ENCODE measurements at places on chromosomes 3 and 15.
A peak's percentile ranks its signal among the peaks of the same experiment; 100 is the strongest.

- no peak for DNase-seq
Measured at GRCh38 chr3:46557814-46558183, 8.3 kb downstream of the LRRC2 start.

DNA sequence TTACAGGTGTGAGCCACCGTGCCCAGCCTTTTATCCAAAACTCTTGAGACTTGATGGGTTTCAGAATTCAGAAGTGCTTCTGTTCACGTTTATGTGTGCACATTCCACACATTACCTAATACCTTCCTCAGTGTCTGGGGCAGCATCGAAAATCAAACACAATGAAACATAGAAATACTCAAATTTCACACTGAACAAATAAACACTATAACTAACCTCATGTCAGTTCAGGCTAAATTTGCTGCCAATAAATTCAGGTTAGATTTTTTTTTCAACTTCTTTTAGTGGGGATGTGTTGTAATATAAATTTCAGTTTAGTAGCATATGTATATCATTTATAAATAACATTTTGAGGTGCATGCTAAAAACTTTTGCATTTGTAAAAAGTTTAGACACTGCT is 2.8 kb downstream of the EIF2AK4 start:
- no peak for DNase-seq

DNA sequence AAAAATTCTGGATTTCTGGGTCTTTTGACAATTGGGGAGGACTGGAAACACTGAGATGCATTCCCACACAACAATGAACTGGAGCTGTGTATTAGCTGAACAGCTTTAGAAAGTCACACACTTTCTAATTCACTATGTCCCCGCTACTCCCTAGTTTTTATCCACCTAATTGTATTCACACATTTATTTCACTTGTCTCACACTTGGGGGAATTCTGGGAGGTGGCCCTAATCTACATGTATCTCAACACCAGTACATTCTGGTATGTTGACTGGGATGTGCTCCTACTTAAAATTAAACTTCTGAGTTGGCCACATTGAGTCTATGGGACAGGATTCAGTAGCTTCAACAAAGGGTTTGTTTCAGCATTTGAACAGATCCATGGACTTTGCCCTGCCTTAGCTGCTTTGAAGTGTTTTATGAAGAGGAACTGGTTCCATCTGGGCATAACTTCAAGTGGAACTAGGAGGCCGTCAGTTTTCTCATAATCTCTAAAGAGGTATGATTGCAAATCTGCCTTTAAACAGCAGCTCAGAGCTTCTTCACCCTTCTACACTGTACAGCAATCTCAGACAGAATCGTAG is 106.5 kb upstream of the CMC1 start:
- DNase-seq, result no peak

DNA sequence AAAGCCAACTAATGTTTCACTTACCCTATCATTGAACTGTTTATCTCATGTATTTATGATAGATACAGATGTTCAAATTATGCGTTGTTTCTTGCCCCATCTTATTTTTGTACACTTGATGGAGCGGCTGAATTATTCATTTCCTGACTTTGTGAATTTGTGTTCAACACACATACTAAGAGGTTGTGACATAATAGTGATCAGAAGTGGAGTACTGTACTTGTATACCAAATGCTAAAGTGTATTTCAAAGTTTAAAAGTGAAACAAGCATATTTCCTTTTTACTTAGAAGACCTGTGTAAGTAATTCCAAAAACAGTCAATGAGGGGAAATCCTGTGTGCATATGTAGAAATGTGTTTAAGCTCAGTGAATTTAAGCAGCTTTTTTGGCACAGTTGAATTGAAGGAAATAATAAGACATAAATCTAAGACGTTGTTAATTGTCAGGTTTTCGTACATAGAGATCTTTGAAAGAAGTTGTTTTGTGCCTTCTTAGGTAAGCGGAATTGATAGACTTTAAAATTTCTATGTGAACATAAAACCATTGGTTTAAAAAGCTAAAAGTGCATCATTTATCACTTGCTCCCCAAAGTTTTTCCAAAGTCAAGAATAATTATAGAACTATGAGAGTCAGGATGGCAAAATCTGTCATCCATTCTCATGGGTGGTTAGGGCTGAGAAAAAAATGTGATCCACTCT is 1.9 kb downstream of the NFKBIZ start:
- no peak for DNase-seq

DNA sequence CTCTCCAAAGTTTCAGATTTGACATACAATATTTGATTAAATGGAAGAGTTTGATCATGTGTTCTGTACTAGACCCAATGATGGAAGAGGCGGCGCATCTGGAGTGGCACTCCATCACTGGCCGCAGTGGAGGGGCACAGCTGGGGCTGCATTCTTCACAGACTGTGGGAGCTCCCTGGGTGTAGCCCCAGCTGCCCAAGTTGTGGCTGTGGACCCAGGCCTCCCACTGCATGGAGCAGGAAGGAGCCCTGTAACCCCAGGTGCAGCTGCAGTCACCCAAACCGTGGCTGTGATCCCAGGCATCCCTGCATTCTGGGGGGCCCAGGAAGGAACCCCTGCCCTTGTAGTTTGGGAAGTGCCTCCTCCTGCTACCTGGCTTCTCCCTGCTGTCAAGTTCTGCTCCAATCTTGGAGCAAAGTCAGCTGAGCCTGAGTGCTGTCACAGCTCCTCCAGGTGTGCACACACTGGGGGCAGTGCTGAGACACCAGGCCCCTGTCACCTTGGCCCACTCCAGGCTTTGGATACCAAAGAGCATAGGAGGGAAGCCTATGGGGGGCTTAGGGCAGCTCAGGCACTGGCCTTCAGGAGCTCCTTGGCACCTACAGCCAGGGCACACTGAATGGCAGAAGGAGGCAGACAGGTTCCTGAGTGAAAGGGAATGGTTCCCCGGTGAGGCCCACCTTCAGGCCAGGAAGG is 651.9 kb upstream of the BCHE start:
- no peak for DNase-seq

GRCh38 chr3:31704591-31705179 is 172.0 kb downstream of the STT3B start:
- DNase-seq, result no peak

DNA sequence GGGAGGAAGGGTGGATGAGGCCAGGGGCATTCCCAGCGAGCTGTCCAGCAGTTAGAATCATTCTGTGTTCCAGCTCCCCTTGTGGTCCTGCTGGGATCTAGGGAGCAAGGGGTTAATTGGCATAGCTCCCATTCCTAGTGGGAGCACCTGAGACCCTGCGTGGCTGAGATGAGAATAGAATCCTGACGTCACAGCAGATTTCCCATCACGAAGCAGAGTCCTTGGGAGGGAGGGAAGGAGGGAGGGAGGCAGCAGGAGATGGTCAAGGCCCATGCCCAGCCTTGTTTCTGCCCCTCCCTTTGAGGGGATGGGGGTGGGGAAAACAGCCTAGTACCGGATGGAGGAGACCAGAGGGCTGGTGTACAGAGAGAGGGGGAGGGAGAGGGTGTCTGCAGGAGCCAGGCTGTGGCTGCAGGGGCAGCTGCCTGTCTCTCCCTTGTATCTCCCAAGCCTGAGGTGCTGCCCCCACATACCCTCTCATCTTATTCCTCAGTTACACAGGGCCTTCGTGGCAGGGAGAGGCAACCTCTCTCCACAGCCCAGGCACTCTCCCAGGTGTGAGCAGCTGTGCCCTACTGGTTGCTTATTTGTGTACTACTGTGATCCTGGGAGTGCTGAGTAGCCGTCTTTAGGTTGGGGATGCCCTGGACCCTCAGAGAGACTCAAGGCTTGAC is 5.4 kb downstream of the TYRO3 start:
- no peak for DNase-seq

GRCh38 chr15:99845009-99845408 is 111.8 kb upstream of the LYSMD4 start:
- DNase-seq, result no peak

GRCh38 chr3:194003114-194004057 is 132.6 kb upstream of the HES1 start:
- peak; percentile 49 for DNase-seq

DNA sequence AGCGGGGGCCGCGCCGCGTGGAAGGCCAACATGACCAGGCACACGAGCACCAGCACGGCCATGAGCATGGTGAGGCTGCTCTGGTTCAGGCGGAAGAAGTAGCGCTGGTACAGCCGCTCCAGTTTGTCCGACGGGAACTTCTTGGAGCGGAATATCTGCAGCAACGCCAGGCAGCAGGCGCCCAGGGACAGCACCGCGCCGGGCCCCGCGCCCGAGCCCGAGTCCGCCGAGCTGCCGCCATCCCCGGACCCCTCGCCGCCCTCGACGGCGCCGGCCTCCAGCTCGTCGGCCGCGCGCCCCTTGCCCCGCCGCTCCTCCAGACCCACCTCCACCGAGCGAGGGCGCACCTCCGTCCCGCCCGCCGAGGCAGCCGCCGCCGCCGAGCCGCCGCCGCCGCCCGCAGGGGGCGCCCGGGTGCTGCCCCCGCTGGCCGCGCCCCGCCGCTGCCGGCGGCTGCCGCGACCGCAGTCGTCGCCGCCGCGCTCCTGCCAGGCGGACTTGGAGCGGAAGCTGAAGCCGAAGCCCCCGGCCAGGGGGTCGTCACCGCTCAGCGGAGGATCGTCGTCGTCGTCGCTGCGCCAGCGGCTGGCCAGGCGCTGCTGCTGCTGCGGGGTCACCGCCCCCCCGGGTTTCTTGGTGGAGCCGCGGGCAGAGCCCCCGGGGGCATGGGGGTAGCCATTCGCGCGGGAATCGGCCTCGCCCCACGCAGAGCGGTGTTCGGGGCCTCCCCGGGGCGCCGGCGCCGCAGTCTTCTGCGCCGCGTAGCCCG is 957 bp downstream of the ADCY5 start:
- DNase-seq, result no peak

DNA sequence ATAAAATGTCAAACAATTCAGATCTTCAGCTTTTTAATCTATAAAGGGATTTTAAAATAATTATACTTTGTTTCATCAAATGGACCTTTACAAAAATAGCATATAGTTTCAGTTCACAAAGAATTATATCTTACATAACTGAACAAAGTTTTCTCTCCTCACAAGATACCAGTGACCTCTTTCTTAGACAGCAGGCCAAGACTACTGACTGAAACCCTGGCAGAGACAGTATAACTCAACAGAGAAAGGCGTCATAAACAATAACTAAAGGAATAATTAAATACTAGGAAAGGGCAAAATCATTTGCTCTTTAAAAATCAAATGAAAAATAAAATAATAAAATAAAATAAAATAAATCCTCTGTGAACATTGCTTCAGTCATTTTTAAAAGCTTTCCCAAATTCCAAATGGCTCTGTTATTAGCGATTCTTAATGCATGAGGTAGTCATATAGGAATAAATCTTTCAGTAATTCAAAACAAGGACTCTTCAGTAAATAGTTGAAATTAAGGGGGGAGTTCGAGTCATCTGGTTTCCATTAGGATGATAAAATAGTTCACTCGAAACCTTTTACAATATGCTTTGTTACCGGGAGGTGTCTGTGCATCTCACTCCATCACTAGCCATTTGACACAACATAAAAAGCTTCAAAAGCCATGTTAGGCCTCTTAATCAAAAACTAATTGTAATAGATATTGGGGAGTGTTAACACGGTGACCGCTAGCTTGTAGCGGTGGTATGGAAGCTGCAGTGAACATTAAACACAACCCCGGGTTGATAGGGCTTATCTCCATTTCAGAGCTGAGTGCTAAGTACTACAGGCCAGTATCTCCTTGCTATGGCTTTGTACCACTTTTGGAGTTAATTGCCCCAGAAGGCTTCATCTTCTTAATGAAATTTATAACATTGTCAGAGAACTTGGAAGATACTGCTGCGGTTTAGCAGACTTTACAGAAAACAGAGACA is 142.9 kb upstream of the NR2F2 start:
- no peak for DNase-seq

DNA sequence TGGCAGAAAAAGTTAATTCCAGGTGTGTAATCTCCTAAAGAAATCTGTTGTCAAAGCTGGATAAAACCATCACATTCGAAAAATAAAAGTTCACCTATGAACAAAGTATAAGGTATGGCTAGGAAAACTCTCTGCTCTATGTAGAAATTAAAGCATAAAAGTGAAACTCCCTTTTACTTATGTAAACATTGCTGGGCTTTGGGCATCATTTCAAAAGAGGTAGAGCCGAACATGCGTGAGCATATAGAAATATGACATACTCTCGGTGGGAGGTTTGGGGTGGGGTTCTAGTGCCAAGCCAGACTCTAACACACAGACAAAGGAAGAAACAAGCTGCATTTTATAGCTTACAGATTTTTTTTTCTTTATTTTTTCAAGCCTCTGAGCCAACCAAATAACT is 306.8 kb upstream of the ATP11B start:
- DNase-seq, result no peak
